ENCODE measurements at places on chromosomes 7 and 10.

DNA sequence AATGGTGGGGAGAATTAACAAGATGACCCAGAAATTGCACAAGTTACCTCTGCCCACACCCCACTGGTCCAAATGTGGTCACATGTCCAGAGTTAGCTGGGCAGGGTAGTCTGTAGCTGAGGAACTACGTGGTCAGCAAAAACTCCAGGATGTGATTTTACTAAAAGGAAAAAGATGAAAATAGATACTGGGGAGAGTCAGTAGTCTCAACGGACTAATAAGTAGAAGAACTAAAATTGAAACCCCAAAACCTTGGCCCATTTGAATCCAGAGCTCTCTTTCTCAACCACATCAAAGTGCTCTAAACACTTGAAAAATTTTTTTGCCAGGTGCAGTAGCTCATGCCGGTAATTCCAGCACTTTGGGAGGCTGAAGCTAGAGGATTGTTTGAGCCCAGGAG is 146.3 kb downstream of the SKIDA1 start:
- DNase-seq, result no peak

DNA sequence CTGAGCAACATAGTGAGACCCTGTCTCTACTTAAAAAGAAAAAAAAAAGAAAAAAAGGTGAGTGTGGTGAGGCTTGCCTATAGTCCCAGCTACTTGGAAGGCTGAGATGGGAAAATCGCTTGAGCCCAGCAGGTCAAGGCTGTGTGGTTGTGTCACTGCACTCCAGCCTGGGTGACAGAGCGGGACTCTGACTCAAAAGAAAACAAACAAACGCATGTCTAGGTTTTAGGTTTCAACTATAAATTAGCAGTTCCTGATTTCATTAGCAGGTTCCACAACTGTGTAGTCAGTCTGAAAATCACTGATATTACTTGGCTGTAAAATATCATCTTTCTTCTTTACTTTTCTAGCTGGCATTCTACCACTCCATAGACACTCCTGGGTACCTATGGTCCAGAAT is 155.7 kb upstream of the HGF start:
- DNase-seq, result no peak

GRCh38 chr7:18538554-18539250 is 43.2 kb downstream of the HDAC9 start:
- DNase-seq, result no peak

- peak; percentile 68 for DNase-seq
Measured at GRCh38 chr10:86684331-86685097, 16.2 kb downstream of the LDB3 start.
